A549 treated with dexamethasone at 1 μM for 4 hours (cell line): ENCODE measurements at places on chromosomes 12 and 14. TPM values are rescaled to one million over a fixed set of nuclear protein-coding genes. Genes with fewer than 3 reads are reported as not detected.

PLD4 gene
- 0.02 to 0.23 TPM in 2 of 5 replicates, not detected in the others for total RNA-seq

EPS8 gene
- 44.0 to 58.2 TPM (median 49.0 TPM) in 5 replicates for total RNA-seq

ZC2HC1C gene
- total RNA-seq = 5.0 to 6.7 TPM (median 6.1 TPM) in 5 replicates

SMCO2 gene
- total RNA-seq = 0.11 to 0.24 TPM in 2 of 5 replicates, not detected in the others

INHBC gene
- total RNA-seq = not detected in 5 replicates

PRB2 gene
- 0.08 TPM in 1 of 5 replicates, not detected in the others for total RNA-seq
